Ovary (tissue), 10 donors: ENCODE measurements at places on chromosomes 3 and 15. TPM values are rescaled to one million over a fixed set of nuclear protein-coding genes. Genes with fewer than 3 reads are reported as not detected.

Gene DAPK2
- 1.2 TPM for total RNA-seq

DNA sequence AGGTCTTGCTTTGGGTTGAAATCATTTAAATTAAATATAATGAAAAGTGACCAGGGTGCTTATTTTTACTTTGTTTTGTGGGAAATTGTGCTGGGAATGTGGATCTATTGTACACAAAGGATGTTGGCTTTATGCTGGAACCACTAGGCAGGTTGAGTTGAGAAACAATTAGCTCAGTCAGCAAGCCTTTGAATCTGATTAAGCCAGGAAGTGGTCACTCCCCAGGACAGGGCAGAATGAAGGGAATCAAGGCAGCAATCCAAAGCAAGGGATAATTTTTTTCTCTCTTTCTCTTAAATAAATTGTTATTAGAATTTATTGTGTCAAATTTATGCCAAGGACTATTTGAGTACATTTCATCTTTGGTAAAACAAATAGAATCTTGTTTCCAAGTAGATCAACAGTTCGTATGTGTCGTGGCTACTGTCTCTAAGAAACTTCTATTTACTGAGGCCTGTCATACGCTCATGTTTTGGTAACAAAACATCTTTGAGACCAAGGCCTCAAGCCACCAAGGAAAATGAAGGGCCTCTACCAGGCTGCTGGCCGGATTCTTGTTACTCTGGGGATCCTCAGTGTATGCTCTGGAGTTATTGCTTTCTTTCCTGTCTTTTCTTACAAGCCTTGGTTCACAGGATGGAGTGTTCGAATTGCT, at the start of gene TMEM212:
Gene TMEM212, plus strand, starts transcription at position 486 of the 655 bp plus-strand sequence. Its CDS starts 35 bp downstream, at position 521.
- no peak within 1 kb of the TSS for H3K4me3 ChIP-seq
- DNase-seq: no peak
- no peaks in the 10 kb centered on the region for H3K27me3 ChIP-seq
- no peak within 1 kb of the TSS for H3K27ac ChIP-seq

Gene AADACL2
- total RNA-seq: not detected

DNA sequence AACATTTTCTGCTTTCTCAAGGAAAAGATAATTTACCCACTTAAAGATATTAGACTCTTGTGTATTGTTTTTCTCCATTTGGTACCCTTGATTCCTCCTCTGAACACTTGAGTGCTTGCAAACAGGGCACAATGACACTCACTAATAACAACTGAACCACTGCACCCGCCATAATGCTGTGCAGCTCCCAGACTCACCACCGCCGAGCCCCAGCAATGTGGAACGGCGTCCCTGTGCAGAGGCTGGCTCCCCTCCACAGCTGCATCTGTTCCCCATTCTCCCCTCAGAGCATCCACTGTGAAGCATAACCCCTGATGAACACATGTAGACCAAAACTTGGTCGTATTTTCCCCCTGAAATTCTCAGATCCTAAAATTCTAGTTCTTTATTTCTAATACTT, 276.2 kb upstream of the PLSCR5 start:
- no peaks in the 10 kb centered on the region for H3K27me3 ChIP-seq
- no peak overlapping the region for H3K27ac ChIP-seq
- no peaks in the 10 kb centered on the region for H3K4me1 ChIP-seq
- no peaks in the 10 kb centered on the region for H3K36me3 ChIP-seq
- no peak overlapping the region for H3K4me3 ChIP-seq

GRCh38 chr3:177944228-177944661, 592.0 kb upstream of the KCNMB2 start:
- no peaks in the 10 kb centered on the region for H3K36me3 ChIP-seq
- no peaks in the 10 kb centered on the region for H3K27me3 ChIP-seq
- H3K27ac ChIP-seq: no peak overlapping the region
- no peaks in the 10 kb centered on the region for H3K4me1 ChIP-seq
